ENCODE measurements at places on chromosomes 13 and 19.

DNA sequence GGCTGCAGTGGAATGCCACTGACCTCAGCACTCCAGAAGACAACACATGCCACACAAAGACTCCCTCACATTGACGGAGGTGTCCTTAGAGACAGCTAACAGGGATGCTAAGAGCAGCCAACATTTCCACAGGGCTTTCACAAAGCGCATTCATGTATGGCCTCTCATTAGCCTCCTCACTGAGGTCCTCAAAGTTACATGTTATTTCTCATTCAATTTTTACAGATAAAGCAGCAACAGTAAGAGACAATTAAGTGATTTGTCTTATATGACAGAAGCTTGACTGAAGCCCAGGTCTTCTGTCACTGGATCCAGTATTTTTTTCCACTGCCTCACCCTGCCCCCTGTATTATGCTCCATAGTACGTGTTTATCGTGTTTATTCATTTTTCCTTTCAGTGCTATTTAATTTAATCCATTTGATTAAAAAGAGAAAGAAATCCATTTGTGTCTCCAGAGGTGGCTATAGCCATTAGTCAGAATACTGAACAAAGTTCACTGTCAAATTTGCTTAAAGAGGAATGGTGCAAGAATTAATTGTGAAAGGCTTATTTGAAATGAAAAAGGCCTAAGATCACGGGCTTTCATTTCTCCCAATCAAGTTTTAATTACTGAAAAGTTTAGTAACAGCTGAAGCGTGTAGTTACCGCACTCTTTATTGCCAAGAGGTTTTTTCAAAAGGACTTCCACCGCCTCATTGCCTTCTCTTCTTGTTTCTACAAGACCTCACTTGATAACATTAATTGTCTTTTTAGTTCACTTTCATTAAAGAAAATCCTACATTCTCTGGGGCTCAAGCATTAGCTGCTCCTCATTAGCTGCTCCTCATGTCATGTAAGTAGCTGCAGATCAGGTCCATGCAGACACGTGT lies 115.0 kb downstream of the COG6 start:
- no peak for DNase-seq

GRCh38 chr13:92825938-92826596 lies 400.5 kb upstream of the GPC6 start:
- DNase-seq = no peak

DNA sequence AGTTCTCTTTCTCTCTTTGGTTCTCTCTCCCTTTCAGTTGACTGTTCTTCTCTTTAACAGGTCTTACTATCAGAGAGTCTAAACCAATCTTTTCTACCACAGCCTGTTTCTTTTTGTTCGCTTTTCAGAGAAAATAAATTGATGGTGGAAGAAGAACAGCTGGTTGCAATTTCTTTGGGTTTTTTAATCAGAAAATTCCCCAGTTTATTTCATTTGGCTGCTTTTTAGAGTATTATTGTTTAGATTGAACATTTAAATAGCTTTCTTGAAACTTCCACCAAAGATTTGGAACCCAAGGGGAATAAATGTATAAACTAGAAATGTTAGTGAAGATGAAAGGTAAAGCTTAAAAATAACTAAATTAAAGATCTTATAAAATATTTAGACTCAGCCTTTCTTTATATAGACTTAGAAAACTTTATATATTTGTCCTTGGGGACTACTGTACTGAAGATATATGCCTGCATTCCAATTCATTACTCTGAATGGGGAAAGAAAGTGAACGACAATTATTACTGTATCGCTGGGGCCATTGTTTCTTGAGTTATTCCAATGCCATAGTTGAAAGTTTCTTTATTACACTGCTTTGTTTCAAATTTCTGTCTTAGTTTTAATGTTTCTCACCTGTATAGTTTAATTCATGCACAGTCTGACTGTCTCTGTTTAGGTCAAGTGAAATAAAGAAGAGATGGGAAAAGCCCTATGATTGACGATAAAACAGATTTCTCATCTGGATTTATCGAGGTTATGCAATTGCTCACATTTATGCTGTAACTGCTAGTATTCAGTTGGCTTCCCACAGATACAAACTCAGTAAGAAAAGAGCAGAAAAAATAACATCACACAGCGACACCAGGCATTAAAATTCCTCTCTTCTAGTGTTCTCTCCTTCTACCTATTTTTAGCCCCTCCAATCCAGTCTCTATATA lies 169.4 kb upstream of the CSNK1A1L start:
- DNase-seq = no peak

DNA sequence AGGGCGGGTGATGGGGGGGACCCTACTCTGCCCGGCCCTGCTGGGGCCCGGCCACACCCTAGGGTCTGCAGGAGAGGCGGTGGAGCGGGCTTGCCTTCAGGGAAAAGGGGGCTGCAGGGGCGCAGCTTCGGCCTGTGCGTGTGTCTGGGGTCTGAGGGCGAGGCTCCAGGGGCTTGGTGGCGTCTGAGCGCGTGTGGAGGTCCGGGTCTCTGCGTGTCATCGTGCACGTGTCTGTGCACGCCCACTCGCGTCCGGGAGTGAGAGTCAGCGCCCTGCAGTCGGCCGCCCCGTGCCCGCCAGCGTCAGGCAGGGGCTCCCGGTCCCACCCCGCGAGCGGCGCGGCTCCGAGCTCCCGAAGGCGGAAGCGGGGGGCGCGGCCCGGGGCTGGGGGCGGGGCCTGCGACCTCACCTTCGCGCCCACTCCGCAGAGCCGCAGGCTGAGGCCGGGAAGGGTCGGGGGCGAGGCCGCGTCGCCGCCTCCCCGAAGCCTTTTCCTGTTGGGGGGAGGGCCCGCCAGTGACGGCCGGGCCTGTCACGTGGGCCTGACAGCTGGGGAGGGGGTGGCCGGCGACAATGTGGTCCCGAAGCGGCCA lies at the start of gene ARHGAP45:
Gene ARHGAP45, plus strand, starts transcription at position 420 of the 593 bp plus-strand sequence. CDS start 239 bp downstream, outside the sequence.
- peak; percentile 84 for DNase-seq

DNA sequence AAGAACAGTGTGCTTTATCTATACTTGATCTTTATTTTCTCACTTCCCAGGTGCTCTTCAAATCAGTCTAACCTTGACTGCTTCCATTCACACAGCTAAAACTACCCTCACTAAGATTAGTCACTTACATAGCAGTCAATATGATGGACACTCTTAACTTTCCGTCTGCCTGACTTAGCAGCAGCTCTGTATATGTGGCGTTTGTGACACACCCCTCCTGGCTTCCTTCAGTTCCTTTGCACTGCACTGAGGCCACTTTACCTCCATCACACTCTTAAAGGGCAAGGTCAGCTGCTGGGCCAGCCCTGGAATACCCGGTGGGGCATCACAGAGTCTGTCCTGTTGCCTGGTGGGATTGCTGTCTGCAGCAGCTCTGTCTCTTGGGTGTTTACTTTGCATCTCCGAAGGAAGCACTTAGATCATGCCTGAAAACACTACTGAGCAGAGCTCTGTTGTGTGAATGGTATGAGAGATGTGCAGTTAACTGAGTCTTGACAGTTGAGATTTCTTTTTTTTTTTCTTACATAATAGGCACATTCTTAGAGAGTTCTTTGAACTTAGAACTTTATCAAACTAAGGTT lies 35.6 kb upstream of the IL17D start:
- DNase-seq = no peak

DNA sequence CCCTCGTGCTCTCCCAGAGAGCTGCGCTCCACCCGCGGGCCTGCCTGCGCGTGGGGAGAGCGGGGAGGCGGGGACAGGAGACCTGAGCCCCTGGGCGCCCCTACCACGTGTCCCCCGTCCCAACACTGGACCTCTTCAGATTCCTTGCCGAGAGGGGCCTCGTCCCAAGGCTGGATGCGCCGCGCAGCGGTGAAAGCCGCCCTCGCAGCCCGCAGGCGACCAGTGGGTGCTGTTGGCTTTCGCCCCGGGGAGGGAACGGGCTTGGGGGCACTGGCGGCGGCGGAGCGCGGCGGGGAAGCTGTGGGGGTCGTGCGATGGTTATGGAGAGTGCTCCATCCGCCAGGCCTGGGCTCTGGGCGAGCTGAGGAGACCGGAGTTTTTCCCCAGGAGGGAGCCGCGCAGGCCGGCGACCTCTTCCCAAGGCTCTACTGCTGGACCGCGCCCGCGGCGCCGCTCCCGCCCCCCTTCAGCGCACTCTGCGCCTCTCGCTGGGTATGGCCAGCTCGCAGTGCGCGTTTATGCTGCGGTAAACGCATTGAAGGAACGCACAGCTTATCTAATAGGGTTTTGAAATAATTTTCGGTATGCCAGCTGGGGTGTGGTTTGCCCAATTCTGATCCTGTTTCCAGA lies 17.2 kb upstream of the RNF17 start:
- no peak for DNase-seq

- DNase-seq = peak; percentile 3
These were observed 1.7 kb upstream of the RPS5 start for GRCh38 chr19:58385313-58385890.

DNA sequence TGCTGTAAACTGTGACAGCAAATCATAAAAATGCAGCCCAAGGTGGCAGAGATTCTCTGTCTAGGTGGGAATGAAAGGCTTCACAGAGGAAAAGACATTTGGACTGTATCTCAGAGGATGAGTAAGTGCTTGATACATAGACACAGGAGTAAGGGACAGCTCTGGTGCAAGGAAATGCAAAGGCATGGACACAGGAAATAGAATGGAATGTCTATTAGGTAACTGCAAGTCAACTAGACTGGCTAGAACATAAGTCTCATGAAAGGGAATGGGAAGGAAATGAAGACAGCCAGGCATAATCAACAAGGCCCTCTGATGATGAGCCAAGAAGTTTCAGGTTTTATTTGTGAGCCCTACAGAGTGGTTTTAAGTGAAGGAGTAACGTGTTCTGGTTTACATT lies 321.7 kb downstream of the SUCLA2 start:
- DNase-seq = no peak

- peak; percentile 85 for DNase-seq
These were observed 10.5 kb downstream of the PVR start for GRCh38 chr19:44653977-44654774.

DNA sequence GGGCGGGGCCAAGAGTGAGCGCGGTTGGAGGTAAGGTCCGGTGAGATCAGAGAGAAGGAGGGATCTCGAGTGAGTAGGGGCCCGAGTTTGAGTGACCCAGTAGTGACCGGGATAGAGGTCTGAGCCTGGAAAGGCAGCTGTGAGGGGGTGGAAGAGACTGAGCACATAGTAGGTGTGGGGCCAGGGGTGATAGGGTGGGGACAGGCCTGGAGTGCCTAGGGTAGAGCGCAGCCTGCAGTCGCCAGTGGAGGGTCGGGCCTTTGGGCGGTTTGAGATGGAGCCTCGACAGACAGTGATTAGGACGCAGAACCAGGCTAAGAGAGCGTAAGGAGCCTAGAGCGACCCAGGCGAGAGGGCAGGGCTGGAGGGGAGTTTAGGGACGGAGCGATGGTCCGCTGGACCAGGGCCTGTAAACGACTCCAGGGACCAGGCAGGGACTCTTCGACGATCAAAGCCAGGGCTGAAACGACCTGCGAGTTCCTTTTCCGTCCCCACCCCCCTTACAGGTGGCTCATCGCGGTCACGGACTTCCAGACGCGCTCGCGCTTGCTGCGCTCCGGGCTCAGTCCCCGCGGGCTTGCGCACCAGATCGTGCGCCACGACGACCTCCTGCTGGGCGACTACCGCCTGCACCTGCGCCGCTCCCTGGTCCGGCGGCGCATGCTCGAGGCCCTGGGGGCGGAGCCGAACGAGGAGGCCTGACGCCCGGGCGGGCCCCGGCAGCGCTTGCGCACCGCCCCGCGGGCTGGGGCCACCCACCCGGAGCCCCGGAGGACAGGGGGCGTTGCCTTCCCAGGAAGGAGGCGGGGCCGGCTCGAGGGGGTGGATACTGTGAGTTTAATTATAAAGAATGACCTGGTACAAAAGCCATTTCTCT lies 9.4 kb downstream of the C19orf81 start:
- DNase-seq = peak; percentile 84

DNA sequence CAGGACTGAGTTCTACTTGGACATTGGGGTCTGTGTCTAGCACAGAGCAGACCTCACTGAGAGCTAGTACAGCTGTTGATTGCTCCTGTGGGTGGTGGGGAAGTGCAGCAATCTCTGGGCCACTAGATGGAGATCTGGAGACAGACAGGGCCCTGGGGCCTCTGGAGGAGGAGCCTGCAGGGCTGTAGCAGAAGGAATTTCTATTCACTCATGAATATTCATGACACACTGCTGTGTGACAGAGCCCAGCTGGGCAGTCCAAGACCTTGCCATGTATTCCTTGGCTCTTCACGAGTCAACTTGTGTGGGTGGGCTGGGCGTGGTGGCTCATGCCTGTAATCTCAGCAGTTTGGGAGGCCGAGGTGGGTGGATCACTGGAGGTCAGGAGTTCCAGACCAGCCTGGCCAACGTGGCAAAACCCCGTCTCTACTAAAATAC lies 37.5 kb downstream of the SUGP2 start:
- DNase-seq = peak; percentile 87

GRCh38 chr13:78197231-78197630 lies 278.6 kb upstream of the EDNRB start:
- no peak for DNase-seq

DNA sequence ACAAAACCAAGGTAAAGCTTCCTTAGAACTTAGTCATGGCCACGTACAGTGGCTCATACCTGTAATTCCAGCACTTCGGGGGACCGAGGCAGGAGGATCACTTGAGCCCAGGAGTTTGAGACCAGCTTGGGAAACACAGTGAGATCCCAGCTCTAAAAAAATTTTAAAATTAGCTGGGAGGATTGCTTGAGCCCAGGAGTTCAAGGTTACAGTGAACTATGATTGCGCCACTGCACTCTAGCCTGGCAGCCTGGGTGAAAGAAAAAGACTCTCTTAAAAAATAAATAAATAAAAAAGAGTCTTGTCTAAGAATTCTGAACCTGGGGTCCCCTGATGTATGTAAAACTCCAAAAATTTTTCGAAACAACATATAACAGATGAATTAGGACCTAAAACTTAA lies 34.9 kb downstream of the N4BP2L2 start:
- DNase-seq = no peak

DNA sequence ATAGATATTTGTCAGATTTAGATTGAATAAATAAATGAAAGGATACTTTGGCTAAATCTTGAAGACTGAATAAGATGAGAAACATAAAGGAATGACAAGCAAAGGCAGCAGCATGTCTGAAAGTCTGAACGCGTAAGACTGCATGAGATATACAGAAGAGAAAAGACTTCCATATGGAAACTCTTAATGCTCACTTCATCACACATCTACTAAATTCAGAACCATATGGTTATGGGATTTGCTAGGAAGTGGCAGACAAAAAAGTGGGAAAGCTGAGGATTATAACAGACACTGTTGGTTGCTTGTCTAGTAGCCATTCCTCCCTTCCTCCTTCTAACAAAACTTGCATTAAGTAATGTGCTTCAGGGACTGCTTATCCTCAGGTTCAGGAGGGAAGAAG lies 446.7 kb downstream of the KCTD12 start:
- no peak for DNase-seq

DNA sequence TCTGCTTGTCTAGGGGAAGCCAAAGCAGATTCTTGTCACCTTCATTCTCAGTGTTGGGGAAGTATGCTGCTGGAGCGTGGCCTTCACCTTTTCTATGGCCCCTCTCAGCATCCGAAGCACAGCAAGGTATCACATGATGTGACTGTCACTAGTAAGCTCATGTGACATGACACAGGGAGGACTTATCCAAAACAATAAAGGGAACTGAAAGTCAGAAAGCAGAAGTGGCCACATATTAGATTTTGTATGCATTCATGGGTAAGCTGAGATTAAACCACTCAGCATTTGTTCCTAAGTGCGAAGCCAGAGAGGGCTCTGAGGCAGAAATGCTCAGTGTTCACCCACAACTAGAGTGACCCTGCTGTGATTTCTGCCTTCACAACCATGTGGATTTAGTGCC lies 72.8 kb upstream of the PCDH8 start:
- peak; percentile 83 for DNase-seq
